ENCODE measurements at places on chromosomes 12 and 14.
A peak's percentile ranks its signal among the peaks of the same experiment; 100 is the strongest.

- no peak for DNase-seq
These were observed 21.0 kb downstream of the RTN1 start for GRCh38 chr14:59849411-59850130.

- DNase-seq = no peak
These were observed 49.7 kb upstream of the ERGIC2 start for GRCh38 chr12:29430716-29431044.

- no peak for DNase-seq
These were observed 6.8 kb upstream of the PHC1 start for GRCh38 chr12:8907513-8907912.

- DNase-seq = no peak
These were observed 572 bp upstream of the ACSS3 start for GRCh38 chr12:81077329-81077685.

DNA sequence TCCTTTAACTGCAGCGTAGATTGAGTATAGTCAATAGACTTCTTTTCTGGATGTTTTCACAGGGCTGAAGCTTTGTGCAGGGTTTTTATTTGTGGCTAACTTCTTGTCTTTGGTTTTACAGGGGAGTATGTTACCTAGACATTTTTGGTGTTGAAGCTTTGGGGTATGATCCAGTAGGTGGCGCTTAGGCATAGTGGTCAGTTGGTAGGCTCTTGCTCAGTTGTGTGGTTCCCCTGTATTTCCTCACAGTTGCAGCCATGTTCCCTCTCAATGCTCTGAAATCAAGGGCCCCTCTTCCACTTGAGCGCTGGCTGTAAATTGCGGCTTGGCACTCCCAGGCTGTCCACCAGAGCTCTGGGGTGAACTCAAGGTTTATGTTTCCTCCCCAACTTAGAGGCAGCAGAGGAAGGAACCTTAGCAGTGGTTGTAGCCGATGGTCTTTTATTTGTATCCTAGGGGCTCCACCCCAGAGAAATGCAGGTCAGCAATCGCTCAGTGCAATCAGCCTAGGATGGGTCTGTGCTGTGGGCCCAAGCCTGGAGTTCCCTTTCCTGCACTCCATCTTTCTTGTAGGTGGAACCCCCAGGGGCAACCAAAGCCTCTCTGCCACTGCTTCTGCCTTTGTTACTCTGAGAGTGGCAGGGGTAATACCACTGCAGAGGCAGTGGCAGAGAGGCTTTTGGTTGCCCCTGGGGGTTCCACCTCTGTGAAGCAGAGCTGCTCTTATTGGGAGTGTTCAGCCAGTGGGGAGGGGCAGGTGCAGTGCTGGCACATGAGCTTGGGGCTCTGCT, 55.1 kb downstream of the CMAS start:
- peak; percentile 92 for DNase-seq

DNA sequence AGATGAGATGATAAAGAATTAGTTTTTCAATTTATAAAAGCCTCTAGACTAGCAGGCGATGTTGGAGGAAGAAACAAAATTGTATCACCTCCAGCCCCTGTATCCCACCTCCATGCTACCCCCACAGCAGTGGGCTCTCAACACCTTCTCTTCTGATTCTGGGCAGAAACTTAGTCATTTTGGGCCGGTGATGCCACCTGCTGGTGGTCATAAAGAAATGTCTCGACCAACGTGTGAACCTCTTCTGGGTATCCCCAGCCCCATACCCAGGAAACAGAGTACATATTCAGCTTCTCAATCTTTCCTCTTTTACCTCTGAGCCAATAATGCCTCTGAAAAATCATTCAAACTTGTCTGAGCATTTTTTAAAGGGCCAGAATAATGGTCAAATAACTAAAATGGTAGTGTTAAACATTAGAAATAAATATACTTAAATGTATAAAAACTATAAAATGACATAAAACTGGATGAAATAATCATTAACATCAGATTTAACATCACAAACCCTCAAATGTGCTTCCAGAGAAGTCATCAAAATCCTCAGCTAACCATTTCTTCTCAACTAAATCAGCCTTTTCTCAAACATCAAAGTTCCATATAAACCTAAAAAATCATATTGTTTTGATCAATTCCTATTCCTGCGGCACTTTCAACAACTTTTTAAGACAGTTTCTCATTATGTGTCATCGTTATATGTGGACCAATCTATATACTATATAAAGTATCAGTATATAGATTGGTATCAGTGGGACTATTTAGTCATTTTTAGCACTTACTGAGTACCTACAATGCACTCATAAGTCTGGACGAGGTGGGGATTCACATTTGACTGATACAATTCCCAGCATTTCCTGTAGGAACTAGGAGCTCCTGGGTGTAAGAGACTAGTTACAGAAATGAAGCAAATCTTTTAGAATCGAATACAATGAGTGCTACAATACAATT, 69.4 kb downstream of the ATXN2 start:
- DNase-seq = peak; percentile 79

GRCh38 chr12:46374310-46374709, 1.7 kb upstream of the SLC38A2 start:
- DNase-seq = no peak

- no peak for DNase-seq
These were observed 353.7 kb upstream of the DIO2 start for GRCh38 chr14:80565001-80565400.

DNA sequence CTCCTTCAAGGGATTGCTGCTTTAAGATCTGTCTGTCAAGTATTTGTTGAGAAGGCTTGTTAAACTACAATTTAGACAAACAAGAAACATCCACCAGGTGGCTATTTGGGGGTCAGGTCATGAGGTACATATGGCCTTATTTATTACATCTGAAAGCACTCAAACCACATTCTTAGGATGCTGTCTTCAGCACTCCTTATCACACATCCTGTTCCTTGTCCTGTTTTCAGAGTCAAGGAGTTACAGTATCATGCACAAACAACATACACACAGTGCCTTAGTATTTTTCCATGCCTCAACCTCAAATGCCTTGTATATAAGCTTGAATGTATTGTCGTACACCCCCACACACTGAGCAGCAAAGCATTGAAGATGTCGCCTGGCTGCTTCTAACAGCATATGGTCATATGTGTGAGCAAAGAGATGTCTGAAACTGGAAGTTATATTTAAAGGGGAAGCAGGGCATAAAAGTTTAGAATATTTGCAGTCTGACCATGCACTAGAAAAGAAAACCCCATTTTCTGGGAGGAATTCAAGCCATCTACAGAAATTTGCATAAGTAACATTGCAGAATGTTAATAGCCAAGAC, 83.8 kb downstream of the KCNMB4 start:
- DNase-seq = no peak

GRCh38 chr12:106205208-106206069, 42.4 kb downstream of the CKAP4 start:
- peak; percentile 55 for DNase-seq

GRCh38 chr12:30484658-30485057, 211.0 kb downstream of the IPO8 start:
- DNase-seq = no peak

GRCh38 chr12:41634091-41634490, 446.0 kb downstream of the PDZRN4 start:
- DNase-seq = no peak

DNA sequence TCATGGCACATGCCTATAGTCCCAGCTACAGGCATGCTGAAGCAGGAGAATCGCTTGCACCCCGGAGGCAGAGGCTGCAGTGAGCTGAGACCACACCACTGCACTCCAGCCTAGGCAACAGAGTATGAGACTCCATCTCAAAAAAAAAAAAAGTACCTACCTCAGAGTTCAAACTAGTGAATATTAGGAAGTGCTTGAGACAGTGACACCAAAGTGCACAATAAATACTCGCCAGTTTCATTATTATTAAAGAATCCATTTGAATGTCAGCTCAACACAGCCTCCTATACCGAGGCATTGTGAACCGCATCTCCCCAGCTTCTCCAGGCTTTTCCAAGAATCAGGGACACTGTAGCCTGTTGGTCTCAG, 5.0 kb downstream of the GAPDH start:
- peak; percentile 21 for DNase-seq

DNA sequence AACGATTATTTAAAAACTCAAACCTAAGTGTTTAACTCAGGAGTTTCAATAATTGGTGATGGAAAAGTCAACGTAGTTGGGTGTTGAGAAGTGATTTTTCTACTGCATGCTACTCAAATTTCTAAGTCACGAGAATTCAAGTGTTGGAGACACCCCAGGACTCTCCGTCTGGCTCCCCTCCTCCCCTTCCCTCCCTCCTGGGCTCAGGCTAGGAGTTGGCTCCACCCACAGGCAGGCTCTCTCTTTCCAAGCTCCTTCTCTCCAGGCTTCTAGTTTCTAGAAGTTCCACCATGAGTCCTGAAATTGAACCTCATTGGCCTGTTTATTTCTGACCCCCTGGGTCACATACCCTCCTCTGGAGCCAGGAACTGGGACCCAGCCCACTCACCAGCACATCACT, 73.0 kb downstream of the TMEM132D start:
- DNase-seq = no peak

- DNase-seq = peak; percentile 38
These were observed 402.5 kb downstream of the PCNX1 start for GRCh38 chr14:71309756-71310155.

- no peak for DNase-seq
These were observed 227.7 kb downstream of the FSCB start for GRCh38 chr14:44279357-44279756.

GRCh38 chr12:52838609-52839435, 4.7 kb upstream of the KRT79 start:
- no peak for DNase-seq

DNA sequence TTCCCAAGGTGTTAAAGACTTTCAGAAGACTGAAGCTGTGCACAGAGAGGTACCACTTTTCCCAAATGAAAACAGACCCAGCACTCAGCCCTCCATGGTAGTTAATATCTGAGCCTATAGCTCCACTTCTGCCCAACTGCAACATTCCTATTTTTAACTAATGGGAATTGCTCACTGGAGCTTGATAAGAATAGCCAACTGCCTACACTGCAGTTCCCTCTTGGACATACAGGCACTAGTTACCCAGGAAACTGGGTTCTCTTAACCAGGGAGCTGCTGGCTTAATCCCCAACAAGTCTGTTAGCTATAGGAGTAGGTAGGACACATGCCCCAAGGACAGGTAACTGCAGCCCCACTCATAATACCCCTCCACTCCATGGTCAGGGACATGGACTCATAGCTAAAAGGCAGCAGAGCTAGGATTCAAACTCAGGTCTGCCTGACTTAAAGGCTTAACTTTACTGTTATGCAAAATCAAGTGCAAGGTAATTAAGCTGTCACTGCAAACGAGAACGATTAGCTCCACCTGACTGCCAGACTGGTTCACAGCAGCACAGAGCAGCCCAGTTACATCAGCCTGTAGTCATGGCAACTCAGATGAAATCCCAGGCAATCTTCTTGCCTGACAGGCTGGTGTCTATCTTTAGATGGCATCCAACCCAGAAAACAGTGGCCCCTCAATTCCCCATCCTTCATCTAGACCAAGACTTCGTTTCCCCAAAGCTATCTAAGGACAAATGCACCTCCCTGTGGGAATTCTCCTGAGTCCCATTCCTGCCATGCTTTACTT, 77.1 kb upstream of the ACTN1 start:
- no peak for DNase-seq

DNA sequence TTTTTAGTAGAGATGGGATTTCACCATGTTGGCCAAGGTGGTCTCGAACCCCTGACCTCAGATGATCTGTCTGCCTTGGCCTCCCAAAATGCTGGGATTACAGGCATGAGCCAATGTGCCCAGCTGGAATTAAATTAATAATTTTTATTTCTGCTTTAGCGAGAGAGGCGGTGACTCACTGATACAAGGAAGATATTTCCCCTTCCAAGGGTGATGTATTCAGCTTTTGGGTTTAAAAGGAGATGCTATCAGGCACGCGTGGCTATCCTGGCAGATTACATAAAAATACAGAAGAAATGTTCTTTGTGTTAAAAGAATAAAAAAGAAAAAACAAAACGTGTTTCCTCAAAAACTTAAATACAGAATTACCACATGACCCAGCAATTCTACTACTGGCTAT, 12.4 kb upstream of the P2RX7 start:
- no peak for DNase-seq

- no peak for DNase-seq
These were observed 54.4 kb downstream of the SPPL3 start for GRCh38 chr12:120849765-120850164.

- no peak for DNase-seq
These were observed 180.3 kb downstream of the ETV6 start for GRCh38 chr12:11829764-11830194.

- DNase-seq = no peak
These were observed 98.9 kb downstream of the CMKLR1 start for GRCh38 chr12:108240027-108240785.

DNA sequence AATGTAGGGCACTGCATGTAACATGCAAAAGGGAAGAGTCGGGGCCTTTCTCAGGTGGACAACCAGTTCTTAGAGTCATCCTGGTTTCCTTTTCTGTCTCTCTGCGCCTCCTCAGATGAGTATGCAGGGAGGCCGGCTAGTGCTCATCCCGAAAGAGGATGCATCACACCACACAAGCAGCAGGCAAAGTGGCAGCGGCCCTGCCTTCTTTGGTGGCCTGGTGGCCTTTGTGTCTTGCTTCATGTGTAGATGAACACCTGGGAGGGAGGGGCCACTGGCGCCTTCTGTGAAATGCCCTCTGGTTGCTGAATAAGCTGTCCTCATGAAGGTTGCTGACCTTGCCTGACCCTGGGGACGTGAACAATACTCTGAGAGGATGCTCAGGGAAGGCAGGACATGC, 18.0 kb downstream of the SLC24A4 start:
- DNase-seq = no peak

DNA sequence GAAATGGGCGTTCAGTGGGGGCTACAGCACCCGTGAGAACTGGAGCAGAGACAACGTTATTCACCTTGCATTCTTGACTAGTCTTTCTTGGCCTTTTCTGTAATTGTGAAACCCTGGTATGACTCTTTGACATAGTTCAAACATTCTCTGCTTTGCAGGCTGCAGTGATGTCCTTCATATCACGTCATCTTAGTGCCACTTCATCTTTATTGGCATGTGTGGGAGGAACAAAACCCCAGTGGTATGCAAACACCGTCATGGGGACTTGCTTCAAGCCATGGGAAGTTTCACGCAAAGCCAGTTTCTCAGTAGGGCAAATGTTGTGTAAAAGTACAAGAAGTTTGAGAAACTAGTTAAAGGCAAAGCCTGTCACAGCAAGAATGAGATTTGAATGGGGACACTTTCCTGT, 20.2 kb upstream of the DUSP16 start:
- no peak for DNase-seq

GRCh38 chr14:74249433-74250375, 10.5 kb downstream of the VSX2 start:
- no peak for DNase-seq

- peak; percentile 35 for DNase-seq
These were observed 32.6 kb upstream of the HIF1A start for GRCh38 chr14:61662437-61663311.

All from SK-MEL-5 (cell line).